ENCODE measurements at places on chromosomes 4 and X.
A peak's percentile ranks its signal among the peaks of the same experiment; 100 is the strongest.

DNA sequence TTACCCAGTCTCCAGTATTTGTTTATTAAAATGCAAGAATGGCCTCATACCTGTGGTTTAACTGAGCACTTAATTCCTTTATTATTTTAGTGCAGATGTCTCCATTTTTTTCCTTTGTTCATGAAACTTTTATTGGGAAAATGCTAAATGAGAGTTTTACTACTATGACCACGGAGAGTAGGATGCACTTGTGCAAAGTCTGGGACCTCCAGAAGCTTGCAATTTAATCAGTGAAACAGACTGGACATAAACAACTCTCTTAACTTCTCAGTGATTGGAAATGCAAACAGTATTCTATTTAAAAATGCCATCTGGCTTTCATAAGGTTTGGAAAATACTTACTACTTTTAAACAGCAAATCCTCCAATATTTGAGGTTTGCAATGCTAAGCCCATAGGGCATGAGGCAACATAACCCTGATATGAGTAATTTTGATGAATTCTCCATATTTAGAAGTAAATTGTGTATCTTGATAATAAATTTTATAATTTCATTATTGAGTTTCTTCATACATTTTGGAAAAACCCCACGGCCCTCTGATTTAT, 718.7 kb upstream of the MAGEB2 start:
- H3K4me3 ChIP-seq, result no peak overlapping the region
- DNase-seq, result no peak
- H3K36me3 ChIP-seq, result no peaks in the 10 kb centered on the region
- no peaks in the 10 kb centered on the region for H3K4me1 ChIP-seq
- H3K27ac ChIP-seq, result no peak overlapping the region

DNA sequence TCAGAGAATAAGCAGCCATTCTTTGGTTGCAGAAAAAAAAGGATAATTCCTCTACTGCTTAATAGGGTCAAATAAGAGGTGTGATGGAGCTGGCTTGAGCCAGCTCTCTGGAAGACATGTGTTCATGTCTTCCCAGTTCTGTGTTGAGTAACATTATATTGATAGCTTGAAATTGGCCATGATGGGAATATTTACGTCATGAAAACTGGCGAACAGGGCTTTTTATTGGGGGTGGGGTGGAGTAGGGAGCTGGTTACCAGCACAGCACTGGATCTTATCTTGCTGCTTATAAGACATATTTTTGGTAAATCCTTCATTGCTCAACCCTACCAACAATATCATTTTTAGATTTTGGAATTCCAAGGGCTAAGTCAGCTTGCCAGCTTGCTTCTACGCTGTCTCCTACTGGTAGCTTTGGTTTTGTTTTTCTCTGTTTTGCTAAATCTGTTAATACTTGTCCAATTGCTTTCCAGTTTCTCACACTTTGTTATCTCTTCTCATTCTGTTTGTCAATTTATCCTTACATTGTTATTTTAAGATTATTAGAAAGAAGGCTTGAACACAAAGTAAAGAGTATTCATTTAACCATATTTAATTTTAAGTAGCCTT, 25.3 kb upstream of the GBA3 start:
- no peak overlapping the region for H3K27ac ChIP-seq
- DNase-seq, result no peak
- H3K27me3 ChIP-seq, result no peaks in the 10 kb centered on the region
- H3K4me3 ChIP-seq, result no peak overlapping the region
- H3K36me3 ChIP-seq, result no peaks in the 10 kb centered on the region
- peaks cover 18% of the 10 kb centered on the region for H3K4me1 ChIP-seq

GRCh38 chr4:168361365-168362024, 42.9 kb upstream of the DDX60 start:
- no peak overlapping the region for H3K27ac ChIP-seq
- peaks cover 73% of the 10 kb centered on the region for H3K36me3 ChIP-seq
- peaks cover 11% of the 10 kb centered on the region for H3K4me1 ChIP-seq
- no peak overlapping the region for H3K4me3 ChIP-seq
- H3K27me3 ChIP-seq, result no peaks in the 10 kb centered on the region

GRCh38 chrX:95484781-95485180, 1199.9 kb upstream of the DIAPH2 start:
- no peak overlapping the region for H3K4me3 ChIP-seq
- no peaks in the 10 kb centered on the region for H3K36me3 ChIP-seq
- H3K27me3 ChIP-seq, result no peaks in the 10 kb centered on the region
- no peaks in the 10 kb centered on the region for H3K4me1 ChIP-seq
- DNase-seq, result no peak

DNA sequence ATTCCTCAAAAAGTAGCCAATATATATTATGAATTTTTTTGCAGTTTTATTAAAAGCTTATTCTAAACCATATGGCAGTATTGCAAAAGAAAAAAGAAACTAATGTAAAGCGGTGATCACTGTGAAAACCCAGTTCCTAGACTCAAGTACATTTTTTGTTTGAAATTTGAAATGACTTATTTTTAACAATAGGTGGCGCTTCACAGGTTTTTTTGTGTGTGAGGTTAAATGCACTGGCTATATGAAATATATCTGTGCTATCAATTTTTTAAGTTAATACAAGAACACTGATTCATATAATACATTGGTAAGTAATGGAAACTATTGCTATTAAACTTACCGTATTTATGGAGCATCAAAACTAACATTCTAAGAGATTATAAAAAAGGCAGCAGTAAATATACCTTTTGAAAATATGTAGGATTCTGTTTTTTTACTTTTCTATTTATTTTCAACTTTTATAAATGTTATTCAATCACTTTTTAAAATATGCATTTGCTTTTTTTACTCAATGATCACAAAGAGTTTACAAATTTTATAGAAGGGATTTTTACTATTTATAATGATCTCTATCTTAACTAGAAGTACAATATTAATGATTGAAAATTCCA, 5.6 kb upstream of the SPRY1 start:
- no peaks in the 10 kb centered on the region for H3K27me3 ChIP-seq
- no peak overlapping the region for H3K4me3 ChIP-seq
- no peak overlapping the region for H3K27ac ChIP-seq
- no peaks in the 10 kb centered on the region for H3K36me3 ChIP-seq
- DNase-seq, result no peak

DNA sequence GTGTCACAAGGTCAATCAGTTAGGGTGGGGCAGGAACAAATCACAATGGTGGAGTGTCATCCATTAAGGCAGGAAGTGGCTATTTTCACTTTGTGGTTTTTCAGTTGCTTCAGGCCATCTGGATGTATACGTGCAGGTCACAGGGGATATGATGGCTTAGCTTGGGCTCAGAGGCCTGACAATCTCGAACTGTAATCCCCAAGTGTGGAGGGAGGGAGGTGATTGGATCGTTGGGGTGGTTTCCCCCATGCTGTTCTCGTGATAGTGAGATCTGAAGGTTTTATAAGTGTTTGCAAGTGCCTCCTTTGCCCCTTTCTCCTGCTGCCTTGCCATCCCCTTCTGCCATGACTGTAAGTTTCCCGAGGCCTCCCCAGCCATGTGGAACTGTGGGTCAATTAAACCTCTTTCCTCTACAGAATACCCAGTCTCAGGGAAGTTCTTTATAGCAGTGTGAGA, 36.7 kb upstream of the STS start:
- DNase-seq, result no peak
- H3K4me3 ChIP-seq, result no peak overlapping the region

- no peak overlapping the region for H3K4me3 ChIP-seq
- H3K36me3 ChIP-seq, result no peaks in the 10 kb centered on the region
- H3K4me1 ChIP-seq, result no peaks in the 10 kb centered on the region
Measured at GRCh38 chrX:12921886-12922598, 15.6 kb downstream of the TLR8 start.

GRCh38 chrX:110241816-110242215, 76.1 kb downstream of the AMMECR1 start:
- H3K4me3 ChIP-seq, result no peak overlapping the region
- no peak for DNase-seq
- H3K4me1 ChIP-seq, result peaks cover 53% of the 10 kb centered on the region

- H3K4me1 ChIP-seq, result peaks cover 26% of the 10 kb centered on the region
- no peaks in the 10 kb centered on the region for H3K27me3 ChIP-seq
- no peak for DNase-seq
- no peak overlapping the region for H3K4me3 ChIP-seq
- peaks cover 42% of the 10 kb centered on the region for H3K36me3 ChIP-seq
Measured at GRCh38 chr4:87089368-87089767, 131.1 kb downstream of the KLHL8 start.

DNA sequence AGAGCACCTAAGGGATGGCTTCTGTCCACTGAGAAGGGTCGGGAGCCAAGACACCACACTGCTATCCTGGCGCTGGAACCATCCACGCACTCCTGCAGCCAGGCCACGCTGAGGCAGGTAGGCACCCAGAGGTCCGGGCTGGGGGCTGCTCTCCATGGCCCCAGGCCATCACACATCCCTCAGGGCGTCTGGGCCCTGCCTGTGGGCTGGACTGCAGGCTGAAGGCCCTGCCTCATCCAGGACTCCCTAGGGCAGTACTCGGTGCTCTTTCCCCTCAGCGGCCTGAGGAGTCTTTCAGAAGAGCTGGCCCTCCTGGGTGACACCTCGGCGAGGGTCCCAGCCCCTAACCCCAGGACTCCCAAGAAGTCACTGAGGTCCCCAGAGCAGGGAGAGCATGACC, 17.7 kb downstream of the FGFR3 start:
- no peak overlapping the region for H3K4me3 ChIP-seq
- H3K4me1 ChIP-seq, result no peaks in the 10 kb centered on the region
- no peaks in the 10 kb centered on the region for H3K36me3 ChIP-seq
- no peak overlapping the region for H3K27ac ChIP-seq
- H3K27me3 ChIP-seq, result no peaks in the 10 kb centered on the region

DNA sequence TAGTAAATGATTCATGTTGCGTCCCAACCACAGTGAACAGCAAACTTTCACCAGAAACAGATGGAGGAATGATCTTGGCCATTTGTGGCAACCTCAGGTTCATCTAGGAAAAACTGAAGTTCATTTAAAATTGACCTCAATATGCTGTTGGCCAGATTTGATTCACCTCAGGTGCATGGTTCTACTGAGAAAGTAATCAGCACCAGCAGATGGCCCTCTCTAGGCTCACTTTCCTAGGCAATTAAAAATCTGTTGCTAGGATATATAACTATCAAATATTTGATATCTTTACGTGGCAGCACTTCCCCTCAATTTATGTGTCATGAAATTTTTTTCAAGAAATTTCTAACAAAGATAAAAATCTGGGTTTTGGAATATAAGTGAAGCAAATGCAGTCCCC, 344.7 kb downstream of the GALNTL6 start:
- DNase-seq, result no peak
- no peaks in the 10 kb centered on the region for H3K4me1 ChIP-seq
- H3K27me3 ChIP-seq, result no peaks in the 10 kb centered on the region
- H3K27ac ChIP-seq, result no peak overlapping the region

- no peak for DNase-seq
- peaks cover 2% of the 10 kb centered on the region for H3K27me3 ChIP-seq
- H3K36me3 ChIP-seq, result no peaks in the 10 kb centered on the region
- H3K4me3 ChIP-seq, result no peak overlapping the region
- no peaks in the 10 kb centered on the region for H3K4me1 ChIP-seq
Measured at GRCh38 chr4:52199574-52200338, 148.7 kb downstream of the SPATA18 start.

DNA sequence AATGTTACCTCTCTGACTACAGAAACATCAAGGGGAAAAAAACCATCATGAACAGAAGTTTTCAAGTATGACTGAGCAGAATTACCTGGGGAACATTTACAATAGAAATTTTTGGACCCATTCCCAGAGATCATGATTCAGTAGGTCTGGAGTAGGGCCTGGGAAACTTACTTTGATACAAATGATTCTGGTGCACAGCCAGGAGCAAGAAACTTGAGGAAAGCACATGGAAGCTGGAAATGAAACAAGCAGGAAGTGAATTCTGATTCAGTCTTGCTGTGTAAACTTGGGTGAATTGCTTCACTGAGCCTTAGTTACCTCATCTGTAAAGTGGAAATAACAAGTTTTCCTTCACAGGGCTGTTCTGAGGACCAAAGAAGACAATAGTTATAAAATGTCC, 192.5 kb upstream of the TAPT1 start:
- no peaks in the 10 kb centered on the region for H3K36me3 ChIP-seq
- H3K27me3 ChIP-seq, result peaks cover under 1% of the 10 kb centered on the region
- H3K27ac ChIP-seq, result no peak overlapping the region
- no peak overlapping the region for H3K4me3 ChIP-seq
- no peaks in the 10 kb centered on the region for H3K4me1 ChIP-seq

- no peaks in the 10 kb centered on the region for H3K4me1 ChIP-seq
- no peak overlapping the region for H3K4me3 ChIP-seq
- H3K27ac ChIP-seq, result no peak overlapping the region
- H3K36me3 ChIP-seq, result no peaks in the 10 kb centered on the region
- DNase-seq, result no peak
- H3K27me3 ChIP-seq, result no peaks in the 10 kb centered on the region
Measured at GRCh38 chr4:178917756-178918155, 1475.5 kb upstream of the AGA start.

DNA sequence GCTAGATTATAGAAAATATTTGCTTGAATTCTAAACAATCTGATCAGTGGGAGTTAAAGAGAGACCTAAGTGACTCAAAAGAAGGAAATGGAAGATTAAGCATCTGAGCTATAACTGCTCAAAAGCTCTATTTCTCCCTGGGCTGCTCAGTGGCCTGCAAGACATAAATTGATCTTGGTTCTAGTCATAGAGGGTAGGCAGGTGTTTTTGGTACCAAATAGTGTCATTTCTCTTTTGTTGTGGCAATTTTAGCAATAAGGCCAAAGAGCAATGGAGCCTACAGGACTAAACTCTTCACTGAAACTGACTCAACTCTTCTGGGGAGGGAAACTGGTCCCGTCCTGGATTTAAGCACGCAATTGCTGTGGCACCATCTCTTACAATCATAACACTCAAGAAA, 33.9 kb upstream of the BMP2K start:
- H3K36me3 ChIP-seq, result no peaks in the 10 kb centered on the region
- peak overlapping the region; percentile 2 for H3K27ac ChIP-seq
- no peaks in the 10 kb centered on the region for H3K27me3 ChIP-seq
- H3K4me3 ChIP-seq, result no peak overlapping the region

GRCh38 chrX:84339507-84340364, 151.7 kb upstream of the RPS6KA6 start:
- H3K36me3 ChIP-seq, result no peaks in the 10 kb centered on the region
- no peak for DNase-seq
- no peak overlapping the region for H3K27ac ChIP-seq
- no peak overlapping the region for H3K4me3 ChIP-seq
- H3K4me1 ChIP-seq, result no peaks in the 10 kb centered on the region

- H3K36me3 ChIP-seq, result no peaks in the 10 kb centered on the region
- H3K27me3 ChIP-seq, result no peaks in the 10 kb centered on the region
- no peak overlapping the region for H3K27ac ChIP-seq
- H3K4me3 ChIP-seq, result peak overlapping the region; percentile 31
- peaks cover 4% of the 10 kb centered on the region for H3K4me1 ChIP-seq
Measured at GRCh38 chrX:101799387-101799786, 132.4 kb downstream of the ZMAT1 start.

GRCh38 chr4:95510877-95511276, 37.9 kb downstream of the UNC5C start:
- no peak overlapping the region for H3K4me3 ChIP-seq
- H3K36me3 ChIP-seq, result no peaks in the 10 kb centered on the region
- no peak overlapping the region for H3K27ac ChIP-seq
- H3K4me1 ChIP-seq, result peaks cover 2% of the 10 kb centered on the region
- DNase-seq, result no peak

DNA sequence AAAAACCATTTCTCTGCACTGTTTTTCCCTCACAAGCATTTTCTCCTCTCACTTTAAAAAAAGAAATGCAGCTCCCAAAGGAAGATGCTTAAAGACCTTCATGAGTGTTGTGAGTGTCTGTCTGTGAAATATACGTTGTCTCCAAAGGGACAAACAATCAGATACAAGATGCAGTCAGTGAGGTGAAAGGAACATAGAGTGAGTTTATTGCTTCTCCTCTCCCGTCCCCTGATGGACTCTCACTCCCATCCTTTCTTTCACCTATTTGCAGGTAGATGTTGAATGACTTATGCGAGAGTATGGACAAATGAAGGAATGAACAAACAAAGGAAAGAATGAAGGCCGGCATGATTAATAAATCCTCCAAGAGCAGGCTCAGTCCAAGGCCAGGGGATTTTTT, 561.2 kb upstream of the DIPK2B start:
- peaks cover 42% of the 10 kb centered on the region for H3K4me1 ChIP-seq
- no peak for DNase-seq
- H3K36me3 ChIP-seq, result no peaks in the 10 kb centered on the region
- no peaks in the 10 kb centered on the region for H3K27me3 ChIP-seq

Measured in naive thymus-derived CD8-positive, alpha-beta T cell (primary cell).